CD4-positive, alpha-beta memory T cell (primary cell): ENCODE measurements at places on chromosomes 5 and 9. TPM values are rescaled to one million over a fixed set of nuclear protein-coding genes. Genes with fewer than 3 reads are reported as not detected.

- H3K27ac ChIP-seq: no peak overlapping the region
- DNase-seq: no peak
- H3K4me3 ChIP-seq: no peak overlapping the region
- H3K27me3 ChIP-seq: no peaks in the 10 kb centered on the region
- H3K4me1 ChIP-seq: no peaks in the 10 kb centered on the region
- no peaks in the 10 kb centered on the region for H3K36me3 ChIP-seq
Measured at GRCh38 chr9:93260263-93261066, 76.5 kb downstream of the WNK2 start.

DNA sequence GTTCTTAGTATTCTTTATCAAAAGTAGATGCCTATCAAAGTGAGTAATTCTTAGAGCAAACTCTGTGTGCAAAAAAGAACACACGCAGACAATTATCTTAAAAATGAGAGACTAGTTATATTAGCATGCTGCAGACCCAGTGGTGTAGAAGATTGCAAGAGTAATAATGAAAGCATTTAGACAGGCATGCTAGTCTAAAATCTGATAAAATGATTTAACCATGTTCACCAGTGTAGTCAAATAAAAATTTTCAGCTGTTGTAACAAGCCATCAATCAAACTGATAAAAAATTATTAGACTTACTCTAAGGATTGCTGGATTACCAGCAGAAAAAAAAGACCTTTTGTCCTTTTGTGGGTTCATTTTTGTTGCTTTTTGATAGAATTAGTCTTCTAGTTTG lies 241.9 kb upstream of the TLE4 start:
- no peaks in the 10 kb centered on the region for H3K4me1 ChIP-seq
- no peak overlapping the region for H3K27ac ChIP-seq
- no peak overlapping the region for H3K4me3 ChIP-seq
- no peaks in the 10 kb centered on the region for H3K27me3 ChIP-seq
- no peaks in the 10 kb centered on the region for H3K36me3 ChIP-seq
- no peak for DNase-seq

- DNase-seq: no peak
- H3K27ac ChIP-seq: no peak overlapping the region
- H3K27me3 ChIP-seq: no peaks in the 10 kb centered on the region
Measured at GRCh38 chr9:91496351-91496750, 72.7 kb upstream of the NFIL3 start.

DNA sequence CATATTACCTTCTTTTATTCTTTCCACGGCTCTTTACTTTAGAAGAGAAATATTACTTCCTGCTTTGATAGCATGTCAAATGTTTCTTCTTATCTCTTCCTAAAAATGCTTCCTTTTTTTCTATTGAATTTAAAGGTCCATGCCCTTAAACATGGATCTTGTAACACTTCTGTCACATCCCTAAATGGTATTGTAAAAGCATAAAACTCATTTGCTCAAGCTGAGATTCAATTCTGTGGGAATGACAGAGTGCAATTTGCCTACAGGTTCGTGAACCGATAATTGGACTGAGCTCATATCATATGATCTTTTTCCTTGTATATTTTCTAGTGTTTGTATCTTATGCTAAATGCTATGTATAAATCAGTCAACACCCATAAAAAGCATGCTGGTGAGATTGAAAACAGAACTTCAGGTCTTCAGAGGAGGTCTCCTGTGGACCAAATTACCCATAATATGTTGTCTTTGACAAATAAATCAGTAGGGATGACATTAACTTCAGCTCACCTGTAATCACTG lies 429.3 kb downstream of the TMEM232 start:
- H3K4me1 ChIP-seq: no peaks in the 10 kb centered on the region
- no peak for DNase-seq
- no peaks in the 10 kb centered on the region for H3K27me3 ChIP-seq
- H3K36me3 ChIP-seq: no peaks in the 10 kb centered on the region
- H3K4me3 ChIP-seq: no peak overlapping the region

DNA sequence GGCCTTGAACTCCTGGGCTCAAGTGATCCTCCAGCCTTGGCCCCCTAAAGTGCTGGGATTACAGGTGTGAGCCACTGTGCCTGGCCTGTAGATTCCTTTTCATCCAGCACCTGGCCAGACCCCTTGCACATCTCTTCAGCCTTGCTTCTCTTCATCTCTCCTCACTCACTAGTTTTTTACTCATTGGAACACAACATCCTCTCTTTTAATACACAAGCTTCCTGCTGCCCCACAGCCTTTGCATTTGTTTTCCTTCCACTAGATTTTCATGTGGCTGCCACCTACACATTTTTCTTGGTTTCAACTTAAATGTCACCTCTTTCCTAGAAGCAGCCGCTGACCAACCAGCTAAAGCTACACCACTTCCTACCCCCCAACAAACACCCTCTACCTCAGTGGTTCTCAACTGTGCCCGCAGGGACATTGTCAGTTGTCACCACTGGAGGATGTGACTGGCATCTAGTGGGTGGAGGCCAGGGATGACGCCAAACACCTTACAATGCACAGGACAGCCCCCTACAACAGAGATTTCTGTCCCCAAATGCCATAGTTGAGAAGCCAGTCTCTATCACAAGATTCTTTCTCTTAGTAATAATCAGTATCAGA lies 33.7 kb downstream of the HAVCR1 start:
- no peak overlapping the region for H3K27ac ChIP-seq
- no peaks in the 10 kb centered on the region for H3K36me3 ChIP-seq
- DNase-seq: peak; percentile 45
- H3K4me3 ChIP-seq: no peak overlapping the region
- H3K4me1 ChIP-seq: peaks cover 22% of the 10 kb centered on the region

The NTNG2 gene
- polyA plus RNA-seq: 1.0 TPM

The SLIT3 gene
- not detected for polyA plus RNA-seq

The FBP2 gene
- not detected for polyA plus RNA-seq
